ENCODE measurements at places on chromosomes 1 and 21.

DNA sequence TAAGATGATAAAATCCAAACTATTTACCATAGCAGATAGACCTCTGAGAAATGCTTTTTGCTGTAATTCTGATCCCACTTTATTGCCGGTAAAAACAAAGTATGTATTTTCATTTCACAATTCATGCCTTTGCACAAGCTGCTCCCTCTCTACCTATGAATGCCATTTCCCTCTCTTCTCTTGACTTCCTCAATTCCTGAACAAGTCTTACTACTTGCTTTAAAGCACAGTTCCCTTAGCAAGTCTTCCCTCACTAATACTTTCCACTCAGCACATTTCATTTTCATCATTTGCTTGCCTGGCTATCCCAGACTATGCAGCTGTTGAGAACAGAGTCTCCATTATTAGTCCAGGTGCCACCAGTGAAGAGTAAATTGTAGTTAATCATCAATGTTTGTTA lies 13.8 kb downstream of the GPATCH2 start:
- no peak for DNase-seq

DNA sequence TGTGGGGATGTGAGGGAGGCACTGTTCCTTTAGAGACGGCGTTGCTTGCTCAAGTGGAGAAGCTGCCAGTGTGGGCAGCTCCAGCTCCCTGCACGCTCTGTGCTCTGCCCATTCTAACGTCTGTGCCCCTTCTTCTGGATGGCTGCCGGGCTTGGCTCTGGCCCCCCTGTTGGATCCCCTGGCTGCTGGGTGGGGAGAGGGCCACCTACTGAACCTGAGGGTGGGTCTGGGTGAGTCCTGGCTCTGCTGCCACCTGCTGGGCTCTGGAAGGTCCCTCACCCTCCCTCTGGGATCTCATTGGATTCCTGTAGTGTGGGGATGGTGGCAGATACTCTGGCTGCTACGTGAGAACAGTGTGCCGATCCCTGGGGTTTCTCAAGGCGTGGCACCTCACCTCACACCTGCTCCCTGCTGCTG lies 5.0 kb downstream of the PFKL start:
- DNase-seq = peak; percentile 13

- DNase-seq = no peak
Observed at GRCh38 chr1:165893507-165893906, 66.1 kb downstream of the UCK2 start.

DNA sequence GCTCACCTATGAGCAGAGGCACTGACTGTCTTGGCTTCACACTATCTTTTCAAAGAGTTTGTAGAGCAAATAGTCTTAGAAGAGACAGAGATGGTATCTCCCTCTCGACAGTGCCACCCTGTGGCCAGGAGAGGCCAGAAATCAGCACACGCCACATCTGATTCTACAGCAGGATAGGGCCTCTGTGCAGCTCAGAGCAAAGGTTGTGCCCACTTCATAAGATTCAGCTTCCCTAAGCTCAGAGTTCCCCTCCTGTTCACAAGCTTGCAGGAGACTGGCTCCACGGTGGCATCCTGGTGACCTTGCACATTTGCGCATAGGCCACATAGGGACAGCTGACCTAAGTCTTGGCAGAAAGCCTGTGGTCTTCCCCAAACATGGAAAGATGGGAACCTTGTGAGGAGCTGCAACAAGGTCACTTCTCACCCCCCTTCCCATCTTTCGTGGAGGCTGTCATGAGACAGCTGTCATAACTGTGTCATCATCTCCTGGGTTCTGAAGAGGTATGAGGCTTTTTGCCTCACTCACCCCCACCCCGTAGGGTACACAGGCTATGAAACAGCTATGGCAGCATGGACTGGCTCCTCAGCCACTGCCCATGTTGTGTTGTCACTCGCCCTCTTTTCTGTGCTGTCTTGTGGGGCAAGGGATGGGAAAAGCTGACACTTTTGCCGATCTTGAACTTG lies 3.0 kb downstream of the ITLN2 start:
- DNase-seq = peak; percentile 14

DNA sequence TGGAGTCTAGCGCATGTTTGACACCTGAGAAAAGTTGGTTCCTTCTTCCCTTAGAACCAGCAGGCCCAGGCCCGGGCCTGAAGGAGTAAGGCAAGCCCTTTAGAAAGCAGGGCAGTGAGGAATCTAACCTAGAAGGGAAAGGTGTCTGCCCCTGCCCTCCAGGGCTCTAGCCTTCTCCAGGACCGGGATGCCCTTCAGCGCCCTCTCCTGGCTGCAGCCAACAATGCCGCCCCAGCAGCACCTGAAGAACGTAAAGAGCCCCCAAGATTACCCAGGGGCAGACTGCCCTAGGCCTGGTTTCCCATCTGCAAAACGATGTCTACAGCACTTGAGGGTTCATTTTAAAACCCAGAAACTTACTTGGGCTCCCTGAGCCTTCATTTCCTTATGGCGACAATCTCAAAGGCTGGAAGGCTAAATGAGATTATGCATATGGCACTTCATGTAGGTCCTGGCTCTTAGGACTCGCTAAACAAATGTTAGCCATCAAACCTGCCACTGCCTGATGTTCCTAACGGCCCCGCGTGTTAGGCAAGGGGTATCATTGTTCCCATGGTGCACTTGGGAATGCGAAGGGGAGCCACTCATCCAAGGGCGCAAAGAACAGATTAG lies 106.7 kb upstream of the KLHDC7A start:
- no peak for DNase-seq

GRCh38 chr1:214550857-214551435 lies 456 bp downstream of the PTPN14 start:
- no peak for DNase-seq

GRCh38 chr1:31624309-31624708 lies 6.8 kb downstream of the HCRTR1 start:
- no peak for DNase-seq

DNA sequence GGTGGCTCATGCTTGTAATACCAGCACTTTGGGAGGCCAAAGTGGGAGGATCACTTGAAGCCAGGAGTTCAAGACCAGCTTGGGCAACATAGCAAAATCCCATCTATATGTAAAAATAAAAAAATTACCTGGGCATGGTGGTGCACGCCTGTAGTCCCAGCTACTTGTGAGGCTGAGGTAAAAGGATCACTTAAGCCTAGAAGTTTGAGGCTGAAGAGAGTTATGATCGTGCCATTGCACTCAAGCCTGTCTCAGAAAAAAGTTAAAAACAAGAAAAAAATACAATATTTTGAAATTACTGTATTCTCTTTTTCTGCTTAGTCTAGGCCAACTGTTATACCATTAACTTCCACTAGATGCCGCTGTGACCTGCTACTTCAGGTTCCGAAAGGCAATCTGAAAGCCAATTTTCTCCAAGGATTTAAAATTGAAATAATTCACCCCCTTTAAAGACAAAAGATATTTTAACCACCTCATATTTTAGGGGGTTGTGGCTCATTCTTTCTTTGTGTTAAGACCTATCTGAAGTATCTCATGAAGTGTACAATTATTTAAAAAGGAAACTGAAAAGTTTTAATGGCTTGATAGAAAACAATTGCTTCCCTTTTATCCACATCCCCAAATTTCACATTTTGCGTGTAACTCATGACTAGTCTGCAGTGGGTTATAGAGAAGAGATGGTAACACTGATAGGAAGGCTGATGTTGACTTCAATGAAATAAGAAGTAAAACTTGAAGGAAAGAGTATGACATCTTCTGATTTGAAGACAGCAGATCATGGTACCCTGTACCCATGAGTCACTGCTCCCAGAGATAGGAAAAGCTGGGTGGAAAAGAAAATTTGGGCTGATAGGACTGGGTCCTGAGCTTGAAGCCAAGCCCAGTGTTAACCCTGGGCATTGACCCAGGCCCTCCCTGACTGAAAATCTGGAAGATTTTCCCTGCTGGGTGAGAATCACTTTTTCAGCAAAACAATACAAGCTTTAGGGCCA lies 24.4 kb upstream of the CLDN14 start:
- peak; percentile 34 for DNase-seq

DNA sequence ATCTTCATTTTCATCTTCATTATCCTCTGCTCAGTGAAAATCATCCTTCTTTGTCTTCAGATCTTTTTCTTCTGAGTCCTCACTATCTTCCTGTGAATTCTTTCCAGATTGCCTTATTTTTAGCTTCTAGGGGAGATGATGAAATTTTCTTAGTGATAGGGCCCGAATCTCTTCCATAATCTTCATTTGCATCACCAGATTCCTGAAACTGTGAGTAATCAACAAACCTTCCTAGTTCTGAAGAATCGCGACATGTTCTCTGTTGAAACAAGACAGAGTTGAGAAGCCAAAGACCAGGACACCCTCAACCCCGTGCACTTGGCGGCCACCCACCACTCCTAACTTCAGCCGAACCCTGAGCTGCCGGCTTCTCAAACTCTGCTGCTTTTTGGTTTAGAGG lies 92.8 kb upstream of the CDC42BPA start:
- DNase-seq = no peak

DNA sequence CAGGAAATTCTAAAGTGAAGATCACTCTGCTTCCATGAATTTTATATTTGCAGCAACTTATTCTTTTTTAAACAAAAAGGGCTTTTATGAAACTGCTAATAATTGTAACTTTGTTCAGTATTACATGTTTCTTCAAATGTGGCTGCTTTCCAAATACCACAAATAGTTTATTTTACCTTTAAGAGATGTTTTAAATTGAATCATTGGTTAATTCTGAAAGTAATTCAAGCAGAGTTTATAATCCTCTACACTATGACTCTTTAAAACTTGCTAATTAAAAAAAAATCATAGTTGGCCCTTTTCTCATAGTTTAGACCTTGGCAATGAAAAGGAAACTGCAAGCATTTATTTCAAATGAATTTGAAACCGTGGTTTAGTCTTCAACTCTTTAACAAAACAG lies 59.6 kb downstream of the SDCCAG8 start:
- DNase-seq = no peak

DNA sequence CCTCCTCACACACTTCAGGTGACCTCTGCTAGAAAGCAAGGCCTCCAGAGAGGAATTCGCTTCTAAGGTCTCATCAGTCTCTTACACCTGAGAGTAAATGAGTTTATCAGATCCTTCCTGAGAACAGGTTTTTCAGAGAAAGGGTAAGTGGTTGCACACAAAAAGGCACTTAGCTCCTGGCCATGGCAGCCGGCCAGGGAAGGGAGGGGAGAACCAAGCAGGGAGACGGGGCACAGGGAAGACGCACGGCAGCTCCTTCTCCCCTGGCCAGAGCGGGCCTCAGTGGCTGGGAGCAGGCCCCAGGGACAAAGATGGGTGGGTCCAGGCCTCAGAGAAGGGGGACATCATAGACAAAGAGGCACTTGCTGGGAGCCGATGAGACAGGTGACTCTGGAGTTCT lies 3.6 kb upstream of the TNNT2 start:
- no peak for DNase-seq

DNA sequence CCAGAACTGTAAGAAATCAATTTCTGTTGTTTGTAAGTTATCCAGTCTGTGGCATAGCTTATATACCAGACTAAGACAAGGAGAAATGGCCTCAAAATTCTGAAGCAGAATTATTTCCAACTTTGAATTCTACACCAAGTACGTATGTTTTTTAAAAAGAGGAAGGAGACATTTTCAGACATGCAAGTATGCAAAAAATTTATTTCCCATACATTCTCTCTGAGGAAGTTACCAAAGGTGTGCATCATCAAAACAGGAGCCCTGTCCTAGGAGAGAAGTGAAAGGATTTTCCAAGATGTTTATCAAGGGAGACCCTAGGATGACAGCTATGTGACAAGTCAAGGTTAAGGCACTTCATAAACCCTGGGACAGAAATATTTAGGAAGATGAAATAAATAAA lies 49.3 kb upstream of the RABGAP1L start:
- DNase-seq = no peak

DNA sequence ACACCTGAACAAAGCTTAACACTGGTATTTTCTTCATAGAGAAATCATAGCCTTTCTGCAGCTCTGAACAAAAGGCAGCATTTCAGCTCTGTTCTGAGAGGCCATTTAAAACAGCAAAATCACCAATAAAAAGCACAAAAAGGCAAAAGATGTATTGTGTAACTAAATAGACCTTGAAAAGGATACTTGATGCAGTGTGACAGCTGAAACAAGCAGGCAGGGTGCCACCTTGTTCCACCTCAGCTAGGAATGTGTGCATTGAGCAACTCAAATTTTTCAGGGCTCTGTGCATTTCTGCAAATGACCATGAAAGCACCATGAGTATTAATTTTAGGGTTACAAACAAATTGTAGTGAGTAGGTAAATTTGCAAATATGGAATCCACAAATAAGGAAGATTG lies 65.8 kb downstream of the RHOU start:
- DNase-seq = no peak

DNA sequence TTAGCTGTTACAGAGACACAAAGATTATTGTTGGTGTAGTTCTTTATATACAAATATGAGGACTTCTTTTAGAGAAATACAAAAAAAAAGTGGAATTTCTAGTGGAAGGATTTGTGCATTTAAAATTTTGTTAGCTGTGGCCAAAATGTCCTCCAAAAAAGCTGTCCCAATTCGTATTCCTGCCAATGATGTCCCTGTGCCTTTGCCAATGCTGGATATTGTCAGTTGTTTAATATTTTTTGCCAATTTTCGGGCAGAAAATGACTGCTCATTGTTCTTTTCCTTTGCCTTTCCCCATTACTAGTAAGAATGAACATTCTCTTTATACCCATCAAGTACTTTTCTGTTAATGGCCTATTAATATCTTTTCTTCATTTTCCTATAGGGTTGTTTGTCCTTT lies 110.0 kb upstream of the HOOK1 start:
- DNase-seq = no peak

DNA sequence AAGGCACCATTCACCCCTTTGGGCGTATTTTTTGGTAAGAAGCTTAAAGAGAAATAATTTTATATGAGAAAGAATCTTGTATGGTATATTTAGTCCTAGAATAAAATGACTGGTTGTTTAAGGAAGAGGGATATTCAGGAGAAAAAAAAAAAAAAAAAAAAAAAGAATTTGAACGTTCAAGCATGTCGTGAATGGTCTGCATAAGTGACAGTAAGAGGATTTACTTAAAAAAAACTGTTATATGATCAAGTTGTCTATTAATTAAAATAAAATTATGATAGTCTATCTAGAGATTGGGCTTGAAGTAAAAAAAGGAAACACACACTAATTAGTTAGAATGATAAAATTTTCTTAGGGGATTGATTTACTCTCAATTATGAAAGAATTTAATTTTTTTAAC lies 11.7 kb upstream of the OR14I1 start:
- DNase-seq = no peak

DNA sequence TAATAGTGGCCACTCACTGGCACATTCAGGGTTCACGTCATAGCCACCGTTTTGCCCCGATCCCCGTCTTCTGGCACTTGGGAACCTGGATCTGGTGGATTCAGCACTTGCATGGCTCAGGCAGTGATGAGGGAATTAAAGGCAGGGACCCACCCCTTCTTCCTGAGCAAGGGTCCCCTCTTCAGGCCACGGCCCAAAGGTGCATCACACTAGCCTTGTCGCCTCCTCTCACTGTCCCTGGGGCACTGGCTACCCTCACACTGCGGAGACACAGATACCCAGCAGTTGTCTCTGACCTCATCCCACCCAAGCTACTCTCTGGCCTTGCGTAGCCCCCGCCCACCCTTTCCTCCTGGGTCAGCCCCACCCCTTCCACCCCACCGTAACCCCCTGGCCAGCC lies 19.9 kb upstream of the LDLRAP1 start:
- no peak for DNase-seq

GRCh38 chr1:101191049-101191448 lies 45.8 kb upstream of the S1PR1 start:
- no peak for DNase-seq

GRCh38 chr1:174364996-174365736 lies 82.6 kb upstream of the GPR52 start:
- DNase-seq = no peak

Measured in RCC 7860 (cell line).